ENCODE measurements at places on chromosomes 2 and 18. TPM values are rescaled to one million over a fixed set of nuclear protein-coding genes. Genes with fewer than 3 reads are reported as not detected.

The MATN3 gene
- not detected for polyA plus RNA-seq

DNA sequence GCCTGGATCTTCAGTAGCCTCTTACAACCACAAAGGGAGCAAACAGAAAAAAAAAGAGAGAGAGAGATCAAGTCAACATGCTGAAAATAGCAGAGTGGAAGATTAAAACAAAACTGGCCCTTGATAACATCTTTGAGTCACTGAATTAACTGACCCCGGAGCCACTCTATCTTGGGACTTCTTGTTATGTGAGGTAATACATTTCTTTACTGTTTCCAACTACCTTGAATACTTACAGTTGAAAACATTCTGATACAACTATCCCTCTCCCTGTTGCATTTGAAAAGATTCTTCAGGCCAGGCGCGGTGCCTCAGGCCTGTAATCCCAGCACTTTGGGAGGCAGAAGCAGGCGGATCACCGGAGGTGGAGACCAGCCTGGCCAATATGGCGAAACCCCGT, 208.1 kb downstream of the MEMO1 start:
- H3K36me3 ChIP-seq: no peaks in the 10 kb centered on the region
- no peak overlapping the region for H3K4me3 ChIP-seq
- no peaks in the 10 kb centered on the region for H3K4me1 ChIP-seq
- no peak overlapping the region for H3K27ac ChIP-seq
- H3K27me3 ChIP-seq: no peaks in the 10 kb centered on the region

- no peaks in the 10 kb centered on the region for H3K27me3 ChIP-seq
- H3K27ac ChIP-seq: no peak overlapping the region
Measured at GRCh38 chr2:172282944-172283343, 144.4 kb upstream of the ITGA6 start.

DNA sequence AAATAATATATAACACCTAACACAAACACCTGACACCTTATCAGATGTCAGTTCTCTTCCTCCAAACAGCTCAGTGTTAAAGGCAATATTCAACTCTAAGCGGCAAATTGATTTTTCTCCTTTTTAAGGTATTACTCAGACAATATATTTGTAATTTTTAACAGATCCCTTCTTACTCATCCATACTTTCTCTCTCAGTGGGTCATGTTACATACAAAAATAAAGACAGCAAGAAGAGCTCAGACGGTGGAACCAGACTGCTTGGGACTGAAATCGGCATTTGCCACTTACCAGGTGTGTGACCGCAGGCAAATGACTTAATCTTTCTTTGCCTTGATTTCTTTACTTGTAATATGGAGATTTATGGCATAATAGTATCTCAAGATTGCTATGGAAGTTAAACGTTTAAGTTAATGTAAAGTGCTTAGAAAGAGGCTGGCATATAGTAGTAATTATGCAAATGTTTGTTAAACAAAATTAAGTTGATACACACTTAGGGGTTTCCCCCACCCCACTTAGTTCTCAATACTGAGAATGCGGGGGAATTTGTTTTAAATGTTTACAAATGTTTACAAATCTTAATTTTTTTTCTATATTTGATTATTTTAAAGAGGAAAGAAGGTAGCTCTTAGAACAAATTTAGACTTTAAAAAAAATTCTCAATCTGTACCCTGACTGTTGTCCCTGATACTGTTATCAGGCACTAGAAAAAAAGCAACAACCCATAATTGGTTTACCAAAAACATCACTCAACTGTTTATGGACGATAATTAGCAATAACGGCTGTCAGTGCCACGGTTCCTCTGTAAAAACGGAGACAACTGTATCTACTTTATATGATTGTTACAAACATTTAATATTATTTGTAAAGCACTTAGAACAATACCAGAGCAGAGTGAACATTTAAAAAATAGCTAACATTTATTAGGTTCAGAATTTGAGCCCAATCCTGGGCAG, 25.6 kb downstream of the MAP3K2 start:
- H3K36me3 ChIP-seq: no peaks in the 10 kb centered on the region
- H3K27me3 ChIP-seq: no peaks in the 10 kb centered on the region
- H3K4me3 ChIP-seq: no peak overlapping the region
- H3K27ac ChIP-seq: no peak overlapping the region

- H3K27ac ChIP-seq: no peak overlapping the region
- H3K36me3 ChIP-seq: no peaks in the 10 kb centered on the region
- H3K4me1 ChIP-seq: no peaks in the 10 kb centered on the region
- H3K27me3 ChIP-seq: no peaks in the 10 kb centered on the region
Measured at GRCh38 chr2:43455731-43456642, 139.9 kb downstream of the THADA start.

- H3K4me3 ChIP-seq: no peak overlapping the region
- no peak overlapping the region for H3K27ac ChIP-seq
- H3K4me1 ChIP-seq: no peaks in the 10 kb centered on the region
- H3K27me3 ChIP-seq: no peaks in the 10 kb centered on the region
- no peak for DNase-seq
Measured at GRCh38 chr2:65363879-65364666, 68.3 kb downstream of the SPRED2 start.

DNA sequence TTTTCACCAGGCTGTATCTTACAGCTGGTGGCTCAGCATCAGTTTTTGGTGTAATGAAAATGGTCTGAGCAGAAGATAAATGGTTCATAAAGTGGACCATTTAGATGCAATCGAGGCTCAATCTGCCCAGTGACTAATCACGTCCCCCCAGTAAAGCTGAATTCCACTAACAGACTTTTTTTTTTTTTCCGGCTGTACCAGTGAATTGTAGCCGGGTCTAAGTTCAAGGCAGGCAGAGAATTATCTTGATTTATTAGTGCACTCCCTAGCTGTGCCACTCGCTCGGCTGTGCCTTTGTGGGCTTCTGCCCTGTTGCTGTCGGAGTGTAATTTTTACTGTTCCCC, 215.1 kb upstream of the POU3F3 start:
- no peak for DNase-seq
- no peaks in the 10 kb centered on the region for H3K36me3 ChIP-seq
- no peak overlapping the region for H3K4me3 ChIP-seq
- no peaks in the 10 kb centered on the region for H3K27me3 ChIP-seq

DNA sequence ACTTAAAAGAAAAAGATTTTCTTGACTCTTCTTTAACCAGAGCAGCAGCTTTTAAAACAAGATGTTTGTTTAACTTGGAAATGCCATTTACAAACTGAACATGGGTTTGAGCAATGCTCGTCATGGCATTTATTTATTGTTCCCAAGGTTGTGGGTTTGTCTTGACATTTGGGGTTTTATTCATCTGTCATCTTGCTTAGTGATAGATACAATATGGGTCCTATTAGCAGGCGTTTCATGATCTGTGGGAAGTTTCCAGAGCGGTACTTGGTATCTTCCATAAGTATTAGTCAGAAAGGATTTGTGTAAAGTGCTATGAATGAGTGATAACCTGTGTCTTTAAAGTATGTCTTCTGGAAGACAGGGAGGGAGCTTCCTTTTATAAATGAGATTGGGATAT, 29.9 kb upstream of the MGAT5 start:
- DNase-seq: no peak
- H3K36me3 ChIP-seq: no peaks in the 10 kb centered on the region
- H3K4me1 ChIP-seq: peaks cover 16% of the 10 kb centered on the region
- H3K4me3 ChIP-seq: no peak overlapping the region
- H3K27ac ChIP-seq: no peak overlapping the region

The SIX2 gene
- not detected for polyA plus RNA-seq

GRCh38 chr18:53531187-53531586, 693.3 kb downstream of the MBD2 start:
- DNase-seq: no peak
- H3K36me3 ChIP-seq: no peaks in the 10 kb centered on the region
- H3K27ac ChIP-seq: no peak overlapping the region
- H3K27me3 ChIP-seq: no peaks in the 10 kb centered on the region
- H3K4me3 ChIP-seq: no peak overlapping the region

The FBXO36 gene
- polyA plus RNA-seq: 1.2 TPM

DNA sequence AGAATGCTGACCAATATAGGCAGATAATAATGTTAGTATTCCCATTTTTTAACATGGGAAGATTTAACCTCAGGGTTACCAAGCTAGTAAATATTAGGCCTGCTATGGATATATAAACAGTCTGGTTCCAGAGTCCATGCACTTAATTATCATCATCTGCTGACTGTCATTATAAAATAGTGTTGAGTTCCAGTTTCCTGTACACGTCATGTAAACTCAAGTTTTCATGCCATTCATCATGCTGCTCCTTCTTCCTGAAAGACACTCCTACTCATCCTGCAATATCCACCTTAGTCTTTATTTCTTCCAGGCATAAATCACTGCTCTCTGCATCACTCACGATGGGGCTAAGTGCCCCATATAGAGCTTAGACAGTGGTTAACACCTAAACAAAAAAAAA, 420.8 kb upstream of the SPHKAP start:
- DNase-seq: no peak
- no peaks in the 10 kb centered on the region for H3K4me1 ChIP-seq
- H3K27me3 ChIP-seq: no peaks in the 10 kb centered on the region
- no peak overlapping the region for H3K27ac ChIP-seq
- no peak overlapping the region for H3K4me3 ChIP-seq
- H3K36me3 ChIP-seq: no peaks in the 10 kb centered on the region

GRCh38 chr2:128623776-128624761, 305.4 kb upstream of the HS6ST1 start:
- no peak overlapping the region for H3K27ac ChIP-seq
- no peaks in the 10 kb centered on the region for H3K36me3 ChIP-seq
- no peak overlapping the region for H3K4me3 ChIP-seq

- no peaks in the 10 kb centered on the region for H3K4me1 ChIP-seq
- H3K36me3 ChIP-seq: peaks cover 11% of the 10 kb centered on the region
- no peak overlapping the region for H3K27ac ChIP-seq
- no peak for DNase-seq
Measured at GRCh38 chr2:226906163-226906693, 70.4 kb downstream of the RHBDD1 start.

The INHBB gene
- not detected for polyA plus RNA-seq

The ALS2 gene
- 4.1 TPM for polyA plus RNA-seq

DNA sequence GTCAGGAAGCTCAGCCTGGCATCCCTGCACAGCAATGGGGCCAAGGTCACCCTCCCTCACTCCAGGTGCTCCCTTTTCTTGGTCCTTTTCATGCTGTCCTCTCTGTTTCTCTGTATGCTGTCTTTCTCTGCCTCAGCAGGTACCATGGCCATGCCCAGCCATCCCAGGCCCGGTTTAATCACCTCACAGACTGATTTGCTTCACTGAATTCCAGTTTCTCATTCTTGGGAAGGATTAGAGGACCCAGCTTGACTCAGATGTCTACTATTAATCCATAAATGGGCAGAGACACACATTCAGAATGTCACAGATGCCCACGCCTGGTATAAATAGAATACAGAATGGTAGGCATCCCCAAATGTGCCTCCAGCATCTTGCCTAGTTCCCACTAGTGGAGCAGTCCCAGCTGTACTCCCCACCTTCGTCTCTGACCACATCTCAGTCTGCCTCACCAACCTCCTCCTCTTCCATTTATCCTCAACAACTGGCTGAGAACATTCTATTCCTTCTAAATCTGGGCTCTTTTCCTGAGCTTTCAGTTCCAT, 14.2 kb upstream of the L3MBTL4 start:
- no peaks in the 10 kb centered on the region for H3K36me3 ChIP-seq
- no peaks in the 10 kb centered on the region for H3K27me3 ChIP-seq

The DHRS9 gene
- not detected for polyA plus RNA-seq

- no peak overlapping the region for H3K4me3 ChIP-seq
- no peak overlapping the region for H3K27ac ChIP-seq
- H3K4me1 ChIP-seq: no peaks in the 10 kb centered on the region
Measured at GRCh38 chr2:172964511-172965139, 111.0 kb upstream of the MAP3K20 start.

GRCh38 chr2:48127612-48128191, 221.4 kb upstream of the FBXO11 start:
- DNase-seq: no peak
- H3K27me3 ChIP-seq: no peaks in the 10 kb centered on the region
- H3K27ac ChIP-seq: no peak overlapping the region
- no peak overlapping the region for H3K4me3 ChIP-seq

All from naive thymus-derived CD4-positive, alpha-beta T cell (primary cell).